Smooth muscle cell of trachea (primary cell): ENCODE measurements at places on chromosomes 16 and 17. TPM values are rescaled to one million over a fixed set of nuclear protein-coding genes. Genes with fewer than 3 reads are reported as not detected.

Gene KIAA0513
- 29.4 and 82.7 TPM in 2 replicates for total RNA-seq

Gene ATXN1L
- total RNA-seq: 8.6 and 13.9 TPM in 2 replicates

Gene CACNG1
- total RNA-seq: not detected in 2 replicates

Gene CLEC19A
- not detected in 2 replicates for total RNA-seq

Gene CDK3
- 1.3 and 1.9 TPM in 2 replicates for total RNA-seq

Gene FOXC2
- total RNA-seq: 0.66 and 1.0 TPM in 2 replicates

Gene LPO
- not detected in 2 replicates for total RNA-seq

Gene SPEM1
- total RNA-seq: not detected in 2 replicates

Gene TOM1L1
- 15.1 and 19.3 TPM in 2 replicates for total RNA-seq

Gene TRIM72
- not detected in 2 replicates for total RNA-seq

Gene NSF
- total RNA-seq: 53.4 and 68.0 TPM in 2 replicates

Gene MEIOC
- 0.15 and 0.66 TPM in 2 replicates for total RNA-seq

Gene ZNF75A
- 20.2 and 26.6 TPM in 2 replicates for total RNA-seq
